GDM1 (cell line): ENCODE measurements at places on chromosomes 11 and 22.

DNA sequence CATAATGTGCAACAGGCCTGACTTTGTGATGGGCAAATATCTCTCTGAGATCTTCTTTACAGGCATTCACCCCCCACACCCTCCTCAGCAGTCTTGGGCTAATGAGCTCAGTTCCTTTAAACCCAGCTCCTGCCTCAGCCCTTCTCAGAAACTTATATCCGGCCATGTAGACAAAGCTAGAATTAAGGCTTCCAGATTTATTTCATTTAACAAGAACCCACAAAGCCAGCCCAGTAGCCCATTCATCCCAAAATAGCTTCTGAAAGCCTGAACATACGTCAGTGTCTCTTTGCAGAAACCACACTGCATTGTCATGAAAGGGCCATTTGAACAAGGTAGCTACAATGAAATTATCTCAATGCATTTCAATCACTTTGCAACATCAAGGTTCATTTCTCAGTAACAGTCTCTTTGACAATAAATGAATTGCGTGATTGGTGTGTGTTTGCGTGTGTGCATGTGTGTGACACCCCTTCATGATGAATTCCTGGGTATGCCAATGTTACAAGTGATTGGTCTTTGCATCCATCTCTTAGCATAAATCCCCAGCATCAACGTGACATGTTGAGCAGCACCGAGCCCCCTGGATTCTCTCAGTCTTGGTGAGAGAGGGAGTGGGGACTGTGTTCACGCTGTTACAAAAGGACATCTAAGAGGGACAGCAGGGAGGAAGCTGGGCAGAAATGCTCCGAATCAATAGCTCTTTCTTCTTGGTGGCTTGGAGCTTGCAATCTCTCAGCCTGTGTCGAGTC is 299.6 kb downstream of the KIRREL3 start:
- DNase-seq = no peak

GRCh38 chr11:121032546-121032945 is 8.6 kb downstream of the TBCEL start:
- DNase-seq = no peak

DNA sequence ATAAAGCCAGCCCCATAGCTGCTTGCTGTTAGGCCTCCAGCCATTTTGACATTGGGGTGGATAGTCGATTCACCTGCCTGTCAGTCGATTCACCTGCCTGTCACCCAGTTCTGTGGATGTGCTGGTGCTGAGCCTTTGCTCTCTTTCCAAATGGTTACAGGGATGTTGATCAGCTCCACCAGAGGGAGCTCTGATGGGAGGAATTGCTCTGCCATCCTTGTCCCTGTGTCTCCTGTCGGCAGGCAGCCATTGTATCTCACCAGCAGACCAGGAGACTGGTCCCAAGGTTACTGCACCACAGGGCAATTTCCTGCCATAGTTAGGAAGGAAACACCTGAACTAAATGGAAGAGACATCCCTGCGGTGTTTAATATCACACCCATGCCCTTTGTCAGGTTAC is 6.1 kb downstream of the MPEG1 start:
- DNase-seq = no peak

- DNase-seq = no peak
These were observed 29.7 kb upstream of the CD81 start for GRCh38 chr11:2347308-2347830.

DNA sequence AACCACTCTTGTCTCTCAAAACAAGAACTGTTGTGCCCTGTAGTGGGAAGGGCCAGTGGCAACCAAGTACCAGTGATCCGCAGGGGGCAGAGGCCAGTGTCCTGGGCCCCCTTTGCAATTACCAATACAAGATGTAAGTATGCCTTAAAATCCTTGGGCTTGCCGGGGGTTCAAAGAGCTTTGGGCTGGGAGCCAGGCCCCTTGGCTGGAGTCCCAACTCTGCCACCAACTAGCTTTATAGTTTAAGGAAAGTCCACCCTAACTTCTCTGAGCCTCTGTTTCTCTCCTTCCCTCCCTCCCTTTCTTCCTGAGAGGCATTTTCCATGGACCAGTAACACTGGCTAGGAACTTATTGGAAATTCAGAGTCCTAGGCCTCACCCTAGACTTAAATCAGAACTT is 15.5 kb downstream of the CLMP start:
- no peak for DNase-seq

DNA sequence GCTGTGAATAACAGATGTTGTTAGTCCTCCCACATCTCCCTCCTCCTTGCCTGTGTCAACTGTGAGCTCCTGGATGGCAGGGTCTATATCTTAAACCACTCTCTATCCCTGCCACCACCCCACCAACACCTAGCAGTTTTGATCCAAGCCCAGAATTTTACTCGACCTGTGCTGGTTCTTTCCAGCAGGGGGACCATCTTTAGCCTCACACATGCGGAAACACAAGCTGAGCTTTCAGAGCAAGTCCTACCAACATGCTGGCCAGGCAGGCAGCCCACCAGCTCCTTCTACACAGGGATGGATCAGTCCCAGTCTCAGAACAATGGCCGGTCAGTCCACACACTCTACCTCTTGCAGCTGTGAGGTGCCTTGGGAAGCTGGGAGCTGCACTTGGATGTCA is 231.5 kb downstream of the NXPE2 start:
- DNase-seq = no peak

DNA sequence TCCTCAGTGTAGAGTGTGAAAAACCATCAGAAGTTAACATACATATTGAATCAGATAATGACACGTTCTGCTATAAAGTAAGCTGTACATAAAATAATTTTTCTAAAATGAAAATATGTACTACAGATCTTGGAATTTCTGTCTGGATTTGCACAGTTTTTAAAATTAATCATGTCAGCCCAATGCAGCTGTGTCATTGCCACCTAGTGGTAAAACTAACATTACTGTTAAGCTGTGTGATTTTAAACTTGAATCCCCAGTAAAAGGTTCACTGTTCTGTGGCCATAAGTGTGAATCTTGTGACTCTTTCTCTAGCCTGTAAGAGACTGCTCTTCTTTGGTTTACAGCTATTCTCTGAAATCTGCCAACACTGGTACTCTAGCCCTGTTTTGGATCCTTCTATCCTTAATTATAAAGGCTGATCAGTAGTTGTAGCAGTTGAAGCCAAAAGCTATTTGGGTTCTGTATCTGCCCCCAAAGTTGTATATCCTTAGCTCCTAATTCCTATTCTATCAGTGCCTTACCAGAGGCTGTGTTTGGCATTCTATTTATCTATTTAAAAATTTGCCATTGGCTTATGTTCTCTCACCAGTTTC is 4.0 kb downstream of the JRKL start:
- no peak for DNase-seq

- DNase-seq = no peak
These were observed 45.0 kb downstream of the OR4D9 start for GRCh38 chr11:59556115-59556916.

DNA sequence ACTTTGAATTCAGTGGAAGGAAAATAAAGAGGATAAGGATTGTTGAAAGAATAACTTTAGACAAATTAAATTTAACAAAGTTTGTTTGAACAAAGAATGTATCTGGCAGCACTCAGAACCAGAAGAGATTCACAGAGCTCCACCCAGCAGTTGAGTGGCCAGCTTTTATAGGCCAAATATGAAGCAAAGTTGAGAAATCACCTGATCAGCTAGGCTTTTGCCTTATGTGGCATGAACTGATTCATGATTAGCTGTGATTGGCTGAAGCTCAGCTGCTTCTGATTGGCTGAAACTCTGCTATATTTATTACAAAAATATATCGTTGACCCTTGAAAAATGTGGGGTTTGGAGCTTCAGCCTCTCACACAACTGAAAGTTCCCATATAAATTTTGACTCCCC is 62.6 kb downstream of the PIWIL4 start:
- no peak for DNase-seq

DNA sequence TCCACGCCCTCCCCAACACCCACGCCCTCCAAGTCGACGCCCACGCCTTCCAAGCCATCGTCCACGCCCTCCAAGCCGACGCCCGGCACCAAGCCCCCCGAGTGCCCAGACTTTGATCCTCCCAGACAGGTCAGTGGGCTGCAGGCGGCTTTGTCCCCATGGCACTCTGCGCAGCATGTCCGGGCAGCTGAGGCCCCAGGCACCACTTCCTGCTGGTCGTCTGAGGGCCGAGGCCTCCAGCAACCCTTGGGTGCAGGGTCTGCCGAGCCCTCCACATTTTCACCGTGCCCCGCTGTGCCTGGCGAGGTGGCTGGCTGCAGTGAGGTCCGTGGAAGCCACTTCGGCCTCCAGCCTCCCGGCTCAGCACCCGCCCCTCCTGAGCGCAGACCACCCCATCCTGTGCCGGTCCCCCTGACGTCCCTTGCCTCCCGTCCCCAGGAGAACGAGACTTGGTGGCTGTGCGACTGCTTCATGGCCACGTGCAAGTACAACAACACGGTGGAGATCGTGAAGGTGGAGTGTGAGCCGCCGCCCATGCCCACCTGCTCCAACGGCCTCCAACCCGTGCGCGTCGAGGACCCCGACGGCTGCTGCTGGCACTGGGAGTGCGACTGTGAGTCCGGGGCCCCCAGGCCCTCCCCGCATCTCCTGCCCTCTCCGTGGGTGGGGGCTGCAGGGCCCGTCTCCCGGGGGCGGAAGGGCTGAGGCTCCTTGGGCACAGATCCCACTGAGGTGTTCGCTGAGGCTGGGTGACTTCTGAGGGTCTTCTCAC is 26.8 kb downstream of the MUC2 start:
- no peak for DNase-seq

GRCh38 chr22:19178065-19178656 is 375 bp downstream of the SLC25A1 start:
- DNase-seq = no peak

DNA sequence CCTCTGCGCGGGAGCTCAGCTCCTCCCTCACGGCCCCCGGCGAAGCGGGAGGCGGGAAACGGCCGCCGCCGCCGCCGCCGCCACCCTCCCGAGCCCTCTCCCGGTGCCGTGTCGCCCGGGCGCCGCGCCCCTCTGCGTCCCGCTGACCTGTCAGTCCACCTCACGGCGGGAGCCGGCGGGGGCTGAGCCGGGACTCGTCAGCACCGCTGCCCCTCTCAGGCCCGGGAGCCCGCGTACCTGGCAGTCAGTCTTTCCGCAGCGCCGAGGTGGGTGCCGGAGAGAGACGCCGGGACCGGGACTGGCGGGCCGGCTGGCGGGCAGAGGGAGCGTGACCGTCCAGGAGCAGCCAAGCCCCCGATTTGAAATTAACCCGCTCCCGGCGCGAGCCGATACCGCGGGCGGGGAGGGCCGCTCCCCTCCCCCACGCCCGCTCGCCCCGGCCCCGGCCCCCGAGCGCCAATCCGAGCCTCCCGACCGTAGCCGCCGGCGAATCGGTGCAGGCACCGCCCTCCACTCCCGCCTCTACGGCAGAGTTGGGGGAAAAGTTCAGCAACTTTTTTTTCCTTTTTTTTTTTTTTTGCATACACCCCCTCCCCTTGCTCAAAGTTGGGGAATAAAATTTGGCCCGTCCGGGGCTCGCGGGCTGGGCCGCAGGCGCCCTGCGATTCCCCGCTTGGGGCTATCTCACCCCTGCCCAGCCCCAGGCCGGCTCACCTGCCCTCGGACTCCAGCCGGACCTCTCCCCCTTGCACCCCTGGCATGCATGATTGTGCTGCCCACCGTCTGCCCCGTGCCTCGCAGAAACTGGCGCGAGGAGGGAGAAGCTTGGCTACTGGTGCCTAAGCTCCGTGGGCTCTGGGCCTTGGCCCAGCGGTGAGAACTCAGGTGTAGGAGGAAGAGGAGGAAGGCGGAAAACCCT is 774 bp upstream of the E2F8 start:
- DNase-seq = peak; percentile 40

GRCh38 chr11:85740481-85741400 is 54.7 kb upstream of the CCDC89 start:
- no peak for DNase-seq
